ENCODE measurements at places on chromosomes 16 and 17. TPM values are rescaled to one million over a fixed set of nuclear protein-coding genes. Genes with fewer than 3 reads are reported as not detected.

SYCE1L gene
- total RNA-seq, result 1.2 TPM

USP10 gene
- total RNA-seq, result 53.8 TPM

- DNase-seq, result no peak
These were observed 14.3 kb downstream of the CCNF start for GRCh38 chr16:2443555-2443954.

DNA sequence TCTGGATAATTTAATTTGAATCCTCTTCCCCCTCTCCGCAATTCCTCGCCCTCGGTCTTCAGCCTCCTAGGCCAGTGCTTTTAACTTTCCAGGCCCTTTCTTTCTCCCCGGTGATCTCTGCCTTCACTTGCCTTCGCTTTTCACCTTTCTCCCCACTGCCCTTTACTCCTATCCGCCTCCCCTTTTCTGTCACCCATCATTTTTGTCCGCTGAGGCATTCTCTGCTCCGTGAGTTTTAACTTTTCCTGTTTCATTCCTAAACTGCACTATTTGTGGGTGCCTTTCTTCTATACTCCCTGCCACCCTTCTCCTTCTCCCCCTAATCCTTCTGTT, 729 bp downstream of the LONP2 start:
- DNase-seq, result no peak

- DNase-seq, result no peak
These were observed 107.4 kb upstream of the TOM1L1 start for GRCh38 chr17:54793271-54793670.
